ENCODE measurements at places on chromosomes 3 and 15.

GRCh38 chr3:109963831-109964230 lies 626.5 kb upstream of the DPPA4 start:
- DNase-seq: no peak

- DNase-seq: no peak
Observed at GRCh38 chr3:61354604-61355003, 103.4 kb upstream of the FHIT start.

DNA sequence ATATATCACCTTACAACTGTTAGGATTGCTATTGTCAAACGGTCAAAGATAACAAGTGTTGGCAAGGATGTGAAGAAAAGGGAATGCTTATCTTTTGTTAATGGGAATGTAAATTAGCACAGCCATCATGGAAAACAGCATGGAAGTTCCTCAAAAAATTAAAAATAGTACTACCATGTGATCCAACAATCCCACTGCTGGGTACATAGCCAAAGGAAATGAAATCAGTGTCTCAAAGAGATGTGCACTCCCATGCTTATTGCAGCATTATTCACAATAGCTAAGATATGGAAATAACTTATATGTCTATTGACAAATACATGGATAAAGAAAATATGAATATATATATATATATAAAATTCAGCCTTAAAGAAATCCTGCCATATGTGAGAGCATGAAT lies 274.6 kb downstream of the EDEM1 start:
- DNase-seq: no peak

DNA sequence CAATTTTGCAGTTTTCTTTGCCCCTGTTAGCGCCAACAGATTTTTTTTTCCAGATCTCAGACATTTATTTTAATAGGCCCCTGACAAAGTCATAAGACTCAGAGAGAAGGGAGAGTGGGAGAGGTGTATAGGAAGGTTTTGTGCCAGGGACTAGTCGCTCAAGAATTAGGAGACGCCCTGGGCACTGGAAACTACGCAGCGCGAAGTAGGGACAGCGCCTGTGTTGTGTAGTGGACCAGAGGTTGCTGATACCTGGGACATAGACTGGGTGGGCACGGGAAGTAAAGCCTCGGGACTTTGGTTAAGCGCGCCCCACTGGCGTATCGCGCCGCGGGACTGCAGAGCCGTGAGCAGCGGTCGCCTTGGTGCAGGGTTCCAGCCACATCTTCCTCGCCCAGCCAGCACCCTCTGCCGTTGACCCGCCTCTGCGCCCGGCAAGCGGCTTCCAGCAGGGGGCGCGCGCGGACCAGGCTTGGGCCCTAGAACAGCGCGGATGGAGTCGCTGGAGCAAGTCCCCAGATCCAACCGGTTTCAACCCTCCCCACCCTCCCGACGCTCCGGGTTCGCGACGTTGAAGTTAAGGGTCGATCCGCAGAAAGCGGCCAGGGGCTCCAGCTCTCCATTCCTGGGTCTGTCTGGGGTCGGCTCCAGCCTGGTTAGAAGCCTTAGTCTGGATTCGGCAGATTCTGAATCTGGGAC lies 3.0 kb upstream of the ISLR2 start:
- peak; percentile 92 for DNase-seq

- DNase-seq: peak; percentile 98
Observed at GRCh38 chr3:171459942-171460724, at the start of gene TNIK. TSS of gene TNIK (minus strand) at chr3:171460405. CDS start at chr3:171460063, 342 bp downstream.

GRCh38 chr3:13470894-13471574 lies 9.1 kb upstream of the HDAC11 start:
- no peak for DNase-seq

- DNase-seq: no peak
Observed at GRCh38 chr3:134817297-134817696, 22.2 kb downstream of the EPHB1 start.

GRCh38 chr3:191363221-191363620 lies 32.9 kb upstream of the UTS2B start:
- no peak for DNase-seq

DNA sequence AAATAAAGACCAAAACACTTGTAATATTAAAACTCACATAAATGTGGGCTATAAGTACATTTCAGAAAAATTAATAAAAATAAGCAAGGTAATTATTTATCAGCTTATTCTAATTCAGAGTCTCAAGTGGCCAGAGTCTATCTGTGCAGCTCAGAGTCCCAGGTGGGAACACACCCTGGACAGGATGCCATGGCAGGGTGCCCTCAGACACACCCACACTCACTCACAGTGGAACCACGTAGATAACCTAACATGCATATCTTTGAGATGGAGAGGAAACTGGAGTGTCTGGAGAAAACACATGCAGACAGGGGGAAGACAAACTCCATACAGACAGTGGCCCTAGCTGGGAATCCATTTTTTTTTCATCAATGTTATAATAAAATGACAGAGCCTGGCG lies 37.2 kb downstream of the FSIP1 start:
- peak; percentile 44 for DNase-seq

DNA sequence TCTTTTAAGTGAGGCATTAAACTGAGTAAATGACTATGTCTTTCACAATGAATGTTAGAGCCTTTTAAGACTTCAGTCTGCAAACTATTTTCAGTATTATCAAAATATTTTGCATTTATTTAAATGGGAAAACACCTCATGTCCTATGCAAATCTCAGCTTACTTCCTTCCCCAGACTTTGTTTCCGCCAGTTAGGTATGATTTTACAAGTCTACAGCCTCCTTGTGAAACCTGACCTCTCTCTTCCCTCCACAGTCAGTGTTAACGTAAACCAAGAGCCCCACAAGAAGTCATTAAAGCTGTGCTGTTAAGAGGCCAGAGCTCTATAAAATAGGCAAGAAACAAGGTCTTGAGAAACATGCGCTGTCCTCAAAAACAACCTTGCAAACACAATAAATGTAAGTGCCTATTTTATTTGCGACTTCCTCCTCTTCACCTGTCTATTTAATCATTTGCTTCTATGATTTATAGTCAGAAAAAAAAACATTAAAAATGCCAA lies 48.3 kb downstream of the PRTG start:
- no peak for DNase-seq

GRCh38 chr3:38084334-38085310 lies 45.6 kb downstream of the DLEC1 start:
- DNase-seq: peak; percentile 84

Data from hematopoietic multipotent progenitor cell treated with erythropoietin and hydrocortisone succinate and interleukin-3 and kit ligand, for 4 days (in vitro differentiated cells).